ENCODE measurements at places on chromosomes 11 and 22.
A peak's percentile ranks its signal among the peaks of the same experiment; 100 is the strongest.

GRCh38 chr11:117723277-117724024 is 73.6 kb downstream of the DSCAML1 start:
- no peak for DNase-seq

DNA sequence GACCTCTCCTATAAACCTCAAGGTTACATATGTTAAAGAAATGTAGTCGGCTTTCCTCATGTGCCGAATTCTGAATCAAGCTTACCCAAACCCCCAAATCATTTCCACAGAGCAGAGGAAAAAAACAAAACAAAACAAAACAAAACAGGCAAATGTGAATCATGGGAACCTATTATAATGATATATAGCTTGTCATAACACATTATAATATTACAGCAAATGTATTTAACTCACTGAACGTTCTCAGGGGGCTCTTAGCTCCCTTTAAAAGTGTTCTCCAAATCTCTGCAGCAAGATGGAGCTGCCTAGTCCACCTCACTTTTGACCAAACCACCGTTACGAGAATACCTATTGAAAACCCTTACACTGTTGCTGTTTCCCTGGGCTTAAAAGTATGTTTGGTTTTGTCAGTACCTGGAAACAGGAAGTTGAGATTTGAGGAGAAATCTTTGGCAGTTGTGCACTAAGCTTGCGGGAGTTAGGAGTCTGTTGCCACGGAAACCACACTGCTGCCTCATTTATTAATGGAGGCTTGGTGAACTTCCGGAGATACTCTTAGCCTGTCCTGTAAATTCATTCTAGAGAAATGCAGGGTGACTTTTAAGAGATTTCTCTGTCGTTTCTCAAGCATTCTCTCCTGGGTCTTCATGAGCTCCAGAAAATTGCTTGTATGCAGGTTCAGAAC is 167.0 kb upstream of the RASSF10 start:
- no peak for DNase-seq

- DNase-seq, result no peak
Measured at GRCh38 chr11:125873881-125874555, 13.4 kb upstream of the HYLS1 start.

DNA sequence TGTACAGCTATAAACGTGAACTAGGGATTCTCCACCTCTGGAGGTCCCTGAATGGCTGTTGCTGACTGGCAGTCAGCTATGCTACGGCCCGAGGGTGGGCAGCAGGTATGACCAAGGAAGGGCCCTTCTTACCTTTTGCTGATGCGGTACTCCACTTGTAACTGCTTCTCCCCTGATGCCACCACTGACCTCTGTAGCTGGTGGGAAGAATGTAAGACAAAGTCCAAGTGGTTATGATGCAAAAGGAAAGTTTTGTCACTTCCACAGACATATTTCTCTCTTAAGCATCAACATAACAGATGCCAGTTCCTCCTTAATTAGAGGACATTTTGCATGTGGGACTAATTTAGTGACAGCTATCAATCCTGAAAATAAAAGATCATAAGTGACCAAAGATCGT is 32.2 kb downstream of the P4HA3 start:
- DNase-seq, result no peak

DNA sequence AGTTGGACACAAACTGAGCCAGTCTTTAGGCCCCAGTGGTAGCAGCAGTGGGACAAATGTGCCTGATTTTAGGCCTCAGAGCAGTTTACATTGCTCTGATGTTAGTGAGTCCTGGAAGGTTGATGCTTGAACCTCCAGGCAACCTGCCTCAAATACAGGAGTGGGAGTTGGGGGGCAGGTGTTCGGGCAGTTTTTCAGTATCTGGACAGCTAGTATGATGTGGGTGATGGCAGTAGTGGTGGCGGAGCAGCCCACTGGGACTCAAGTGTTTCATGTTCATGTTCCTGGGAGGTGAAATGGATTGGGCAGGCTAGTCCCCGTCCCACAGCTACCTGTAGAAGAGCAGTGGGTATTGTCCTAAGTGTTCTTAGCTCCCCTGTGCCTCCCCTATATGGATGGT is 857.8 kb downstream of the JRKL start:
- DNase-seq, result no peak

- DNase-seq, result no peak
Measured at GRCh38 chr22:46008836-46009596, 32.1 kb upstream of the WNT7B start.

GRCh38 chr11:124207102-124207792 is 24.1 kb downstream of the OR10D3 start:
- no peak for DNase-seq

GRCh38 chr11:118370774-118371173 is 11.4 kb downstream of the UBE4A start:
- no peak for DNase-seq

- no peak for DNase-seq
Measured at GRCh38 chr11:130859886-130860285, 56.4 kb downstream of the SNX19 start.

DNA sequence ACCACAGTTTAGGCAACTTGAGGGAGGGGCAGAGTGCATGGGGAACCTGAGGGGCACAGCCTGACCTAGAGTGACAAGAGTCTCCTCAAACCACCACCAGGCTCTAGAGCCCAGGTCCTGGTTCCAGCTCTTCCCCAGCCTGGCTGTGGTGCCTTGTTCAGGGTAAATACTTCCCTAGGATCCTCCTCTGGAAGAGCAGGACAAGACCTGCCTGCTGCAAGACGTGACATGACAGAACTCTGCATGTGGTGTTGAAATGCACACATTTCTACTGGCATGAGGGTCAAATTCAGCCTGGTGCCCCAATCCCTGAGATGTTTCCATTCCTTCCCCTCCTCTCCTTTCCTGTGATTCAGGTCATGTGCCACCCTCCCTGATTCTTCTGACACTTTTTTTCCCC is 3.3 kb downstream of the SEC14L2 start:
- DNase-seq, result no peak

DNA sequence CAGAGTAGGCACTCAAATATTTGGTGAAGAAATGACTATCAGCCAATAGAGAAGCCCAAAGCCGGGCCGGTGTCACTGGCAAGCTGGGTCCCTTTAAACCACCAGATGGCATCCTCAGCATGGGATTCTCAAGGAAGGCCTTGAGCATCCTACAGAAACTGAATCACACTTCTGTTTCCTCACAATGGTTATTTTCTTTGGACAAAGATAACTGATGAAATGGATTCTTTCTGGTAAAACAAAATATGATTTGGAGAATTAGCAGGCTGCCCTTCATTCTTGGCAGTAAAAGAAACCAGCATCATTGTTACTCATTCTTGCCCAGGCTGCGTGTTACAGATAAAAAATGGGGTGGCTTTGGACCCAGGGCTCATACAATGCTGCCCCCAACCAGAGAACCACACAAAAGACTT is 30.3 kb upstream of the ASPHD2 start:
- peak; percentile 45 for DNase-seq

DNA sequence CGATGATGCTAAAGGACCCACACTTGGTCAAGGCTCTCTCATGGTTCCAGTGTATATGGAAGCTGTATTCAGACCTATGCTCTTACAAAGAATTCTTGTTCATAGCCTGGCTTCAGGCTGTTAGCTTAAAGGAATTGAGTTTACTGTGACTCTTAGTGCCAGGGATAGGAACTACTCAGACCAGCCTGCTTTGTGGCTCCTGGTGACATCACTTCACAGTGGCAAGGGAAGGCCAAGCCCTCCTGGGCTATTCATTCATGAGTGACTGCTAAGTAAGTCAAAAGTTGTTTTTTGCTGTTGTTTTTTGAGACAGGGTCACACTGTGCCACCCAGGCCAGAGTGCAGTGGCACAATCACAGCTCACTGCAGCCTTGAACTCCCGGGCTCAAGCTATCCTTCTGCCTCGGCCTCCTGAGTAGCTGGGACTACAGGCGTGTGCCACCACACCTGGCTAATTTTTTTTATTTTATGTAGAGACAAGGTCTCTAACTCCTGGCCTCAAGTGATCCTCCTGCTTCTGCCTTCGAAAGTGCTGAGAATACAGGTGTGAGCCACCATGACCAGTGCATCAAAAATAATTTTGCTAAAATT is 9.6 kb downstream of the ART5 start:
- no peak for DNase-seq

- DNase-seq, result no peak
Measured at GRCh38 chr22:20965104-20965887, 1.8 kb upstream of the AIFM3 start.

GRCh38 chr11:77471558-77472193 is 2.2 kb downstream of the PAK1 start:
- DNase-seq, result no peak

DNA sequence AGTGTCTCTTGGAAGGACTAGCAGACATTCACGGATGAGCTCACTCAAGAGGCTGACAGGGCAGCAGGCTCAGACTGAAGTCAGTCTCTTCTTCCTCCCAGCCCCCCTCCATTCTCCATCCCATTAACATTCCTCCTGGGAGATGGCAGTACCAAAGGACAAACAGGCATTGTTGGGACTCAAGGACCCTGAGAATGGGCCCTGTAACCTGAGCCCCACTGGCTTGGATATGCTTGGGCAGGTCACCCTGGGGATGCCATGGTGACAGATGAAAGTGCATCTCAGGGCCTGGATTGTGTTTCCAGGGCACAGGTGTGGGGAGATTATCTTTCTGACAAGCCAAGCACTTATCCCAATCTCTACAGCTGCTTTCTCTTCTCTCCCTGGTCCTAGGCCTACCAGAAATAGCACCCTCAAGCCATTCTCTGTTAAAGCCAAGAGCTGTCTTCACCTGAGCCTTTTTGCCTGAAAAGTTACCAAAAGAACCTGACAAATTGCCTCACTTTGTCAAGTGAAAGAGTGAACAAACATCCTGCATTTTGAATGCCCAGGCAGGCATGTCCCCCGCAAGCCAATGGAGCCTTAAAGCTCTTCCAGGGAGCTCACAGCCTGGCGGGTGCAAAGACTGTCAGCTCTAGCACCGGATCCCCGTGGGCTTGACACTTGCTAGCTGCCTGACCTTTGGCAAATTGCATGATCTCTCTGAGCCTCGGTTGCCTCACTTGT is 366.0 kb upstream of the NARS2 start:
- no peak for DNase-seq

GRCh38 chr11:121964591-121964990 is 151.4 kb downstream of the BLID start:
- no peak for DNase-seq

- DNase-seq, result no peak
Measured at GRCh38 chr22:20302438-20303228, 17.2 kb downstream of the DGCR6L start.

GRCh38 chr11:45620243-45620642 is 45.2 kb downstream of the CHST1 start:
- no peak for DNase-seq

- DNase-seq, result no peak
Measured at GRCh38 chr22:19149047-19149883, 827 bp downstream of the GSC2 start.

DNA sequence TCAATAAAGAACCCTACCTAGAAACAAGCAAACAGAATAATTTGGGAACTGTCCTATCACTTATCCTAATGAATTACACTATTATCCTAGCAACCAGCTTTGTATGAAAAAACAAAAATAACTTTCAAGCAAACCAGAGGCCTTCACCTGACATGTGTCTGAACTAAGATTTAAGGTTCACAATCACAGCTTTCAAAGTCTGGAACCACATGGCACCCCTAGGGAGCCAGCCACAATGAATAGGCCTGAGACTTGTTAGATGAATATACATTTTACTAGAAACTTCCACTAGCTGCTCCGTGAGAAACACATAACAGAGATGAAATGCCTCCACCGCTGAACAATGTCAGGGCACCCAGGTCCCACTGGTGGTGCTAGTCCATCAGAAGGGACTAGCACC is 65.8 kb upstream of the CYP2D6 start:
- DNase-seq, result no peak

- DNase-seq, result no peak
Measured at GRCh38 chr11:97351939-97352338, 962.1 kb downstream of the JRKL start.

DNA sequence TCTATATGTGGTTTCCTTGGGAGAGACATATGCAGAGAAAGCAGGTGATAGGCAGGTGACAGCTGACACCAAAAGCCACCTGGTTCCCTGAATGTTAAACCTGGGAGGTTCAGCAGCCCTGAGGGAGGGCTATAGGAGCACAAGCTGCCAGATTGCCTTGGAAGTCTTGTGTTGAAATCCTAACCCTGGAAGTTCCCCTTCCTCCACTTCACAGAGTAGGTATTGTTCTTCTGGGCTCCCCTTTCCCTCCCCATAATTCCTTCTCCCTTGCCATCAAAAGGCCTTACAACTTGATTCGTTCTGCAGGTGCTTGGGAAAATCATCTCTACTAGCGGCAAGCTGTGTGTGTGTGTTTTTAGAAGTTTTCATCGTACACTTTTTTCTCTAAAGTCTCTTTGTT is 5.4 kb downstream of the LDLRAD3 start:
- DNase-seq, result no peak

- DNase-seq, result no peak
Measured at GRCh38 chr11:84264066-84264465, 977.9 kb upstream of the CCDC90B start.

GRCh38 chr22:36015811-36016529 is 12.7 kb downstream of the RBFOX2 start:
- DNase-seq, result no peak

- DNase-seq, result no peak
Measured at GRCh38 chr11:96001037-96001436, 77.1 kb upstream of the MTMR2 start.

- DNase-seq, result no peak
Measured at GRCh38 chr11:81658722-81659121, 1074.9 kb downstream of the FAM181B start.

DNA sequence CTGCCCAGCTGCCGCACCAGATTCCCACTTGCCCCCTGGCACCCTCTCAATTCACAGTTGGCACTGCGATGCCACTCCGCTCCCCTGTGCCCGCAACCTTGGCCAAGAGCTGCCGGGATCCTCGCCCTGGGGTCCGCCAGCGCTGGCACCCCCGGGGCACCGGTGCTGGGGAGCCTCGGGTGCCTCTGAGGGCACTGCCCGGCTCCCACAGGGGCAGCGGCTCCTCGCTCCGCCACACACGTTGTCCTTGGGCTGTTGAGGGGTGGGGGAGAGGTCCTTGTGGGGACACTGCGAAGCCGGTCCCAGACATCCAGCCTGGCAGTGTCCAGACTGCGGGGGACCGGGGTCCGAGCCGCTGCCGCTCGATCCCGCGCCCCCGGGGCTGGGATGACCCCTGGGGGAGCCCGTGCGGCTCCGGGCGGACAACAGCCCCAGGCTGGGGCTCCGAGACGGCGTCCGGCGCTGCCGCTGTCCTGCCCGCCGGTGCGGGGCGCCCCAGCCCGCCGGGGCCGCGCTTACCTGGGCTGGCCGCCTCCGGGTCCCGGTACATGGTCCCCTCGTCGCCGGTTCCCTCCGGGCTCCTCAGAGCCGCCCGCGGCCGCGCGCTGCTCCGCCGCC is 496 bp downstream of the SYT7 start:
- no peak for DNase-seq

- DNase-seq, result no peak
Measured at GRCh38 chr11:123091506-123091905, 29.6 kb upstream of the HSPA8 start.

Measured in activated T-cell treated with anti-CD3 and anti-CD28 coated beads for 1 hour (primary cell).